ENCODE measurements at places on chromosomes 1 and 21.

GRCh38 chr1:150551784-150552127 is 2.5 kb downstream of the ADAMTSL4 start:
- no peak for DNase-seq

DNA sequence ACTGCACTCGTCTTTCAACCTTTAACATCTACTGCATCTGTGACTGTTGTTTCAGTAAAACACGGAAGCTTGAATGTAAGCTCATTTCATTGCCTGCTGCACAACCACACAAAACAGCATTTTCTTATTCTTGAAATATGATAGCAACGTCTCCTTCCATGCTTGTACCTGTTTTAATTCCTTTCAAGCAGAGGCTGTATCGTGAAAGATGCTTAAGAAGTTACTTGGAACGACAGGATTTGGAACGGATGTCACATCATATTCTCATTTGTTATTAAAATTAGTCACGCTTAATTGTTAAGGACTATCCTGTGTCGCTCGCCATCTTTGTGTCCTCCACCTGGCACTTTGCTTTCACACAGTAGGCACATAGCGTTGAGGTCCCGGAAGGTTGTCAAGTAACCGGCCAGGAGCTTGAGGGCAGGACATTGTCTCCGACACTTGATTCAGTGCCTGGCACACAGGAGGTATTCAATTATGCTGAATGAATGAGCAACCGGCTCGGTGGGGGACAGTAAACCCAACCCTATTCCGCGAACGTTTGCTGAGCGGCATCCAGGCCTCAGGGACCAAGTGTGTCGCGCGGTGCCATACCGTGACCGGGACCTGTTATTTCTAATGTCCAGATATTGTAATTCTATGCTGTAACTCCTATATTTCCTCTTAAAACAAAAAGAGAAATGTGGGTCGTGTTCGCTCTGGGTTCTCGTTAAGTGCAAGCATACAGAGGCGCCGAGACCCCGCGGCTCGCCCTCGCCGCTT is 499 bp upstream of the SH3GLB1 start:
- no peak for DNase-seq

DNA sequence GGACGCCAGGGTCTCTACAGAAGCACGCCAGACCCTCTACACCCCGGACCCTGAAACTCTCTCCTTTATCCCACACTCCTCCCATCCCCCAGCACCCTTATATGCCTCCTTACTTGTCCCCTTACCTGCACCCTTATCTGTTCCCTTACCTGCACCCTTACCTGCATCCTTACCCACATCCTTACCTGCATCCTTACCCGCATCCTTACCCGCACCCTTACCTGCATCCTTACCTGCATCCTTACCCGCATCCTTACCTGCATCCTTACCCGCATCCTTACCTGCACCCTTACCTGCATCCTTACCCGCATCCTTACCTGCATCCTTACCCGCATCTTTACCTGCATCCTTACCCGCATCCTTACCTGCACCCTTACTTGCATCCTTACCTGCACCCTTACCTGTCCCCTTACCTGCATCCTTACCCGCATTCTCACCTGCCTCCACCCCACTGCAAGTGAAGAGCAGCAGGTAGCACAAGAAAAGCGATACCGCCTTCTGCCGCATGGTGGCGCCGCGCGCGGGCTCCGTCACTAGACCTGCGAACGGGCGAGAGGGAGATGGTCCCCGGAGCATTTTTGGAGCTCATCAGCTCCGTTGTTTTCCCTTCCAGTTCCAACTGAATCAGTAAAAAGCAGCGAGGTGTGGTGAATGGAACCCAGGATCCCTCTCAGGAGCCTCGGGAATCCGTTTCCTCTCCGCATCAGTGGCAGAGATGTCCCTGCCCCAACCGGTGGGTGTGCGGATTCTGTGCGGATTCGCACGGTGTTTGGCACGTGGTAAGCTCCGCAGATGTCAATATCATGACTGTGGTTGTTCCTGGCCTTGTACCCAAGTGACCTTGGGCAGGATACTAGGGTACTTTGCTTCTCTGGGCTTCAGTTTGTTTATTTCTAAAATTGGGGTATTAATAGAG is 2.9 kb downstream of the IFI6 start:
- peak; percentile 67 for DNase-seq

DNA sequence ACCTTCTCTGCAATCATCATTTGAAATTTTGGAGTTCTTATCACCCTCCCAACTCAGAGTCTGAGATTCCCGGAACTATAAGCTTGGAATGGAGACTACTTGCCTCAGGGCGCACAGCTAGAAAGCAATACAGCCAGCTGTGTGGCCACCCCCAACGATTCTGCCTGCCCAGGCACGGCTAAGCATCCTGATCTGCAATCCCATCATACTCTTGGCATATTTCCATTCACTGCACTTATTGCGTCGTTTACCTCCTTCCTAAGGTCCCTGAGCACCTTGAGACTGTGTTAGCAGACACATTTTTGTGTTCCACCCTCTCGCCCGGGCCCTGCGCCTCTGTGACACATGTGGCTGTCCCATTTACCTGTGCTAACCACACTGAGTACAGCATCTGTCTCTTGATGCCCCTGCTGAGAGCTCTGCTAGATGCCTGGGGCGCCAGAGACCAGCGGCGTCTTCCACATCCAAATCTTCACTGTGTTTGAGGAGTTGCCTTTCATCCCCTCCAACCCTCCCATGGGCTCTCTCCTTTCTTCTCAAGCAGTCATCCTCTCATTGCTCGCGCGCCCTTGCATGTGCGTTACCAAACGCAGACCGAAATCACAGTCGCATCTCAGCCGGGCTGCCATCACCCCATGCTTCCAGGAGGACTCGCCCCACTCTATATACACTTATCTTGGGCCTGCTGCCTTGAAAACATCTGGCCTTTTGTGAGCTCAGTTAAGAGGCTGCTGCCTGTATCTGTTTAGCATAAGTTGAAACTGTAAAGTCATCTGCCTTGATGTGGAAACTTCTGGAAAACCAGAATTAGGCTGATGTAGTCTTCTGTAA is 3.5 kb upstream of the CLDN19 start:
- no peak for DNase-seq

DNA sequence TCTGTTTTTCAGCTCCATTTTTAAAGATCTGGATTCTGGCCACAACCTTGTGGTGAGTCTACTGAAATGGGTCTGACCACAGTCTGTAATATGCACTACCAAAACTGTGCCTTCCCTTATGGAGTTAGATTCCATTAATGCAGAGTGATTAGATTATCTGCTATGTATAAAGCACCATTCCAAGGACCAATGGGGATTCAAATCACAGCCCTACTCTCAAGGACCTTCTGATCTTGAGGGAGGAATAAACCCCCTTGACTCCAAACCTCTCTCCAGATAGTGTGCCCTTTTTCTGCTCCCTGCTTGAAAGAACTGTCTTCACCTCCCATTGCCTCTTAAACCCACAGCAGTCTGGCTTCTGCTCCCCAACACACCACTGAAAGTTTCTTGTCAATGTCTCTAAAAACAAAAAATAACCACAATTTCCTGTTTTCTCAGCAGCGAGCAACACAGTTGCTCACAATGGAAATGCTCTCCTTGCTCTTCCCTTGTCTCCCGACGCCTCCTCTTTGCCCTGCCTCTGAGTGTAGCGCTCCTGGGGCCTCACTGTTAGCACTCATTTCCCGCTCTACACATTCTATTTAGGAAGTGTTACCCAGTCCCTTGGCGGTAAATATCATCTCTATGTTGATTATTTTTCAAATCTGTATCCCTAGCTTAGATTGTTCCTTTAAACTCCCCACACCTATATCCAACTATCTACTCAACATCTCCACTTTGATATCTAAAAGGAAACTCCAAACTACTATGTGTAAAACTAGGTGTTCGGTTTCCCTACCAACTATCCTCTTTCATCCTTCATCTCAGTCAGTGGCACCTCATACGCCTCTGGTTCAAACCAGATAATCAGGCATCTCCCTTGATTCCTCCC is 13.6 kb downstream of the PCNX2 start:
- no peak for DNase-seq

- no peak for DNase-seq
Measured at GRCh38 chr1:157025856-157026255, 19.7 kb downstream of the ARHGEF11 start.

GRCh38 chr1:172466795-172467407 is 23.0 kb upstream of the PIGC start:
- no peak for DNase-seq

GRCh38 chr21:33259428-33259827 is 6.7 kb upstream of the IL10RB start:
- DNase-seq = no peak

- no peak for DNase-seq
Measured at GRCh38 chr21:40647706-40648105, 199.3 kb downstream of the DSCAM start.

DNA sequence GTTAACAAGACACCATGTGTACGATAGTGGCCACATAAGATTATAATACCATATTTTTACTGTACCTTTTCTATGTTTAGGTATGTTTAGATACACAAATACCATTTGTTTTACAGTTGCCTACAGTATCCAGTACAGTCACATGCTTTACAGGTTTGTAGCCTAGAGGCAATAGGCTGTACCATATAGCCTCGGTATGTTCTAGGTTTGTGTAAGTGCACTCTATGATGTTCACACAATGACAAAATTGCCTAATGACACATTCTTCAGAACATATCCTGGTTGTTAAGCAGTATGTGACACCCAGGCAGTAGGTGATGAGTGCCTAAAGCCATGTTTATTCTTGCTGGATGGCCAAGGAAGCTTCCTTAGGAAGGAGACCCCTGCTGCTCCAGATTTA is 111.8 kb downstream of the PAPPA2 start:
- no peak for DNase-seq

GRCh38 chr1:41580021-41580420 is 95.5 kb upstream of the EDN2 start:
- DNase-seq = no peak

DNA sequence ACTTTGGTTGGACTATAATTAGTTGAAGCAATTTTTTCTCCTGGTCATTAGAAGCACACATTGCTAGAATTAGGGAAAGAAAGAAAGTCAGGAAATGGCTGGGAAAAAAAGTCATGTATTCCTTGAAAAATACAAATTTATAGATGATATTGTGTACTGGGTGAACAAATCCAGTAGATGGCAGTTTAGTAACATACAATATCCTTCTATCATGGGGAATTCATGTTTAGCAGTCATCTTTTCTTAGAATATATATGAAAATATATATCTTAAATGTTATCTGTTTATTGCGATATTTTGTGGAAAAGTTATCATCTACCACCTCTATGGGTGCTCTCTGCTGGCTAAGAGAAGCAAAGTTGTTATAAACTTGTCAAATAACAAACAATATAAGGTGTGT is 13.1 kb upstream of the ZRANB2 start:
- DNase-seq = no peak

DNA sequence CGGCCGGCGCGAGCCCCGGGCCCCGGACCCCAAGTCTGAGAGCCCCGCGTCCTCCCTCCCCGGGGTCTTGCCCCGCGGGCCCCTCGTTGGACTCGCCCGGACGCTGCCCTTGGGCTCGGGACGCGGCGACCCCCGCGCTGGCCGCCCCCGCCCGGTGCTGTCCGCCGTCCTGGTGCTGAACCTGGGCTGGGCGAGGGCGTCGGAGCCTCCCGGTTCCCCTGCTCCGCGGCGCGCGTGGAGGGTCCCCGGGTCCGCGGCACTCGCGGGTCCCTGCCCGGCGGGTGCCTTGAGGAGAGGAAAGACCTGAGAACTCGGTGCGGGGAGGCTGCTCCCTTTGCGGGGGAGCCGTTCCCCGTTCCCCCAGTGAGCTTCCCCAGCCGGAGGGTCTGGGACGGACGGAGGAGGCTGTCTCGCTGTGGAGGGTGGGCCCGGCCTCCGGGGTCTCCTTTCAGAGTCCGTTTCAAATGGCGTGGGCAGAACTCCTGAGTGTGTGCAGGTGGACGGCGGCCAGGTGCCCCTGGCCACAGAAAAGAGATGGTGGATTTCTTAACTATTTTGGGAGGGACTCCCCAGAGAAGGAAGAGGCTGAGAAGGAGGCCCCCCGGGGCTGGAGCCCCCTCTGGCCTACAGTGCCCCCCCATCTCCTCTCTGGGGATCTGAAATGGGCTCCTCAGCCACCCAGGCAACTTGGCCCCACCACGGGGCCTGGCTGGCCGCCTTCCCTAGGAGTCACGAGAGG is 595 bp downstream of the GABRD start:
- no peak for DNase-seq

- no peak for DNase-seq
Measured at GRCh38 chr1:31626223-31627207, 9.0 kb downstream of the HCRTR1 start.

- DNase-seq = no peak
Measured at GRCh38 chr1:147071142-147071541, 101.1 kb downstream of the PRKAB2 start.

DNA sequence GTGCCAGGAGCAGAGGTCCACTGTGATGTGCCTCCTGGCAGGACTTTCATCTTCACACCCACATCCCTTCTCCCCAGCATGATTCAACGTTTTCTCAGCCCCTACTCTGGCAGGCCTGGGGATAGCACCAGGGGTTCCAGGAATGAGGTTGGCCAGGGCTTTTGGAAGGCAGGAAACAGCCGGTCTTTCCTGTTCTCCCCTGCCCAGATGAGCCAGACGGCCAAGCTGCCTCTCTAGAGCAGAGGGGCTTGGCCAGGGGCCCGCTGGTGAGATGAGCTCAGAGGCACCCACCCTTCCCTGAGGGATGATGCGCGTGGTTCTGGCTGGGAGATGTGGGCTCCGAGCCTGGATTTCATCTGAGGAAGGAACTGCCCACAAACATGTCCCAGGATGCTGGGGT is 4.3 kb upstream of the MFAP2 start:
- DNase-seq = no peak

GRCh38 chr1:155481741-155482241 is 80.8 kb downstream of the ASH1L start:
- DNase-seq = no peak

- no peak for DNase-seq
Measured at GRCh38 chr1:228650141-228650540, 85.1 kb upstream of the RHOU start.

DNA sequence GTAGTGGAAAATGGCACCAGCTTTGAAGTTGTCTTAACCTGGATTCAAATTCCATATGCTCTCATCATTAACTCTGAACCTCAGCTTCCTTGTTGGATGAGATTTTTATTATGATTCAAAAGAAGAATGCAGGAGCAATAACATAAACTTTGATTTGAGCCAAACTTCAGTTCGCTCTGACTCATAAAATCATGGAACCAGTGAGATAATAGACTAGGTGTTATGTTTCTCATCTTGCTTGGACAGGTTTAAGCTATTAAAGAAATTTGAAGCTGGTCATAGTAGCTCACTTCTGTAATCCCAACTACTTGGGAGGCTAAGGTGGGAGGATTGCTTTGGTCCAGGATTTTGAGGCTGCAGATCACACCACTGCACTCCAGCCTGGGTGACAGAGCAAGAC is 172.8 kb downstream of the CLEC20A start:
- no peak for DNase-seq

DNA sequence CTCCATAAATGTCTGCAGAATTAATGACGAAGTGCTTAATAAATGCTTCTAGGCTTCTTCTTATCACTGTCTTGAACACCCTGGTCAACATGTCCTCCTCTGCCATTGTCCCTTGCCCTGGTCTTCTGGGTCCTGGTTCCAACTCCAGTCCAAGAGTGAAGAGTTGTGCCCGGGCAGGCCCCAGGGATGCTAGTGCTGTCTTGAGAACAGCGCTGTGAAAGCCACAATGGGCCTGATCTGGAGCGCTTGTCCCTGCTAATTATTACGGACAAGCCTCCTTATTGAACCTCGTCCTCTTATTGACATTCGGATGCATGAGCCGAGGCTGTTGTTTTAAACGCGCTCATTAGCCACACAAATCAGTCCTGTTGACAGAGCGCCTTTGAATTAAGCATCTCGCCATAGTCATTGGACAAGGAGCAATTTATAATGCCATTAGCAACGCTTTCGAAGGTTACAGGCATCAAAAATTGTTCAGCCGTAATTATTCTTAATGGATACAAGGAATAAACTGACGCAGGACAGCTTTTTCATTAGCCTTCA is 211.6 kb upstream of the POU3F1 start:
- no peak for DNase-seq

GRCh38 chr1:14989931-14990728 is 163.4 kb upstream of the TMEM51 start:
- DNase-seq = no peak

Measured in stimulated activated CD4-positive, alpha-beta T cell treated with anti-CD3 and anti-CD28 coated beads, Interleukin-12 subunit alpha, Interleukin-12 subunit beta, amount 100 ng/mL, for 24 hours (primary cell).